ENCODE measurements at places on chromosomes 5 and 9.
A peak's percentile ranks its signal among the peaks of the same experiment; 100 is the strongest.

DNA sequence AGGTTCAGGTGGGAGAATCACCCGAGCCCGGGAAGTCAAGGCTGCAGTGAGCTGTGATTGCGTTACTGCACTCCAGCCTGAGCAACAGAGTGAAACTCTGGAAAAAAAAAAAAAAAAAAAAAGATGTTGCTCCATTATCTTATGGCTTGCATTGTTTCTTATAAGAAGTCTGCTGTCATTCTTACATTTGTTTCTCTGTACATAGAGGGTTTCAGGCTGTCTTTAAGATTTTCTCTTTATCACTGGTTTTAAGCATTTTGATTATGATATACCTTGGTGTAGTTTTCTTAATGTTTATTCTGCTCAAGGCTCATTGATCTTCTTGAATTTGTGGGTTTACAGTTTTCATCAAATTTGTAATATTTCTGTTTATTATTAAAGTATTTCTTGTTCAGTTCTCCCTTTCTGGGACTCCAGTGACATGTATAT is 35.2 kb downstream of the MVB12B start:
- DNase-seq, result no peak

DNA sequence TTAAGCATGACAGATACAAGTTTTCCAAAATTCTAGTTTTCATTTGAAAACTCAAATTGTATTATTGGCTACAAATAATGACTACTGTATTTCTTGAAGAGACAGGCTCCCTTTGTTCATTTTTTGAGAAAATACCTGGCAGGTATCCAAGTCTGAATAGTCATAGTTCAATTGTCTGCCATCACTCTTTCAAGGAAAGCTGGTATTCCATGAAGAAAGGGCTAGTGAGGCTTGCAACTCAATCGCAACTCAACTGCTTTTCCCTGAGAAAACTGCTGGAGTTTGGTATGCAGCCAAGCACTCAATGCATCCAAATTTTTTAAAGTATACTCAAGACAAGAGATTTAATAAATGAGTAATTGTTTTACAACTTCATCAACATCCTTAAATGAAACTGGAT is 61.4 kb upstream of the TRIO start:
- DNase-seq, result no peak

DNA sequence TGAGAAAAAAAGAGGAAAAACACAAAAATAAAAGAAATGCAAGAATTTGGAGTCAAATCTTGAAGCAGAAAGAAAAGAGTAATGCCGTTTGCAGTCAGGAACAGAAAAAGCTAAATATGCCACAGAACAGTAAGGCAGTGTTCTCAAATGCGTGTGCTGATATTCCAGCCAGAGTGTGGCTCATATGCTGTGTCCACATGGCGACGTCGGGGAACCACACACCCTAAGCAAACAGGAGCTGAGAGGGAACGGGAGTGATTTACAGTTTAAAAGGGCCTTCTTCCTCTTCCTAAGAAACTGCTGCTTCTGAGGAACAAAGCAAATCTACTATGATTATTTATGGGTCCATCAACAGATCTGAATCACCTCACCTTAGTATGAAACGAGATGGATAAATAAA is 42.7 kb downstream of the DDX31 start:
- no peak for DNase-seq

GRCh38 chr9:113990975-113991471 is 87.1 kb downstream of the AMBP start:
- no peak for DNase-seq

- DNase-seq, result no peak
Measured at GRCh38 chr5:106089073-106089472, 1581.7 kb downstream of the EFNA5 start.

DNA sequence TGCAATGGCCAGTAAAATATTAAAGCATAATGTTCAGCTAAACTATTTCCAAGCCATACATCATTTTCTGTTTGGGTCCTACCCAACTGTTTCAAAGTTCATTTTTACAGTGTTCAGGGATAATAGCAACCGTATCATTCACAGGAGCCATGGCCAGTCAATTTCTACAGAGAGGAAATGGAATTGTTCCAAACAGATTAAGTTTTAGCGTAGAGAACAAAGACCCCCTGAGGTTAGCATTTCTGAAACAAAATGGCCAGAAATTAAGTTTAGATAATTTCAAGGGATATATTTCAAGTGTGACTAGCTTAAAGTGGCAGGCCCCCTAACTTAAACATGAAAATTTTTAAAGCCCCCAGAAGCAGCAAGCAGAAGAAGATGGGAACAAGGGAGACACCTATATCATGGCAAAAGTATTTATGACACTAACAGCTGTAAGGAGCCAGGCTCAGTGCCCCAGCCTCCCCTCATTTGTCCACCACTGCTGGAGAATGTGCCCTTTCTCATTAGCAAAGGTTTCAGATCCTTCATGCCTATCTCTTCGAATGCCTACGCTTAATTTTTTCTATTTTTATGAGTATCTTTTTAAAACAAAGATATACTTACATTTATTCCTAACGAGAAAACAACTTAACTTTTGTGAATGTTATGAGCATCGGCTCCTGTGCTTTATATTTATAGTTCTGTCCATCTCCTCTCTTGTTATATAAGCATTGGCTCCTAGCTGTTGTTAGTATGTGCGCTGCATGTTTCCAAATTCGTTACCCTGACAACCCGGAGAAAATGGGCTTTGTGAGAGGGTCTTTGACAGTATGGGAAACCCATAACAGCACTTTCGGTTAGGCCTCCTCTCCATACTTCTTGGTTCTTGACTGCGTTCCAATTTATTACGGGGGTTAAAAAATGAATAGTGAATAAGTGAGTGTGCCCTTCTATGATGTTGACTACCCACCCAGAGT is 116.3 kb downstream of the MED27 start:
- DNase-seq, result no peak

DNA sequence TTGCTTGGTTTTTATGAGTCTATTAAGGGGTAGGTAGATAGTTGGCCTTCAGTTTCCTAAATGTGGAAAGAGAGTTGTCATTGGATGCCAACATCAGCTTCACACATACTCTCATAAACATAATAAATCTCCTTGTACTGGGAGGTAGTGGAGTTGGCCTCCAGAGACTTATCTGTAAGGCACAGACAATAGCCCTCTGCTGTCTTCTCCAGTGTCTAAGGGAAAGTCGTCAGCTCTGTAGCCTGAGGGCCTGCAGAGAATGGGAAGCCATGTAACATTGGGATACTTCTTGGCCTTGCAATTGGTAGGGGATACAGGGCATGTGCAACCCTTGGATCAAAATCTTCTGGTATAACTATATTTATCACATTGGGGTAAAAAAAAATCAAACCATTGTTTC is 331.9 kb upstream of the KLF9 start:
- no peak for DNase-seq

DNA sequence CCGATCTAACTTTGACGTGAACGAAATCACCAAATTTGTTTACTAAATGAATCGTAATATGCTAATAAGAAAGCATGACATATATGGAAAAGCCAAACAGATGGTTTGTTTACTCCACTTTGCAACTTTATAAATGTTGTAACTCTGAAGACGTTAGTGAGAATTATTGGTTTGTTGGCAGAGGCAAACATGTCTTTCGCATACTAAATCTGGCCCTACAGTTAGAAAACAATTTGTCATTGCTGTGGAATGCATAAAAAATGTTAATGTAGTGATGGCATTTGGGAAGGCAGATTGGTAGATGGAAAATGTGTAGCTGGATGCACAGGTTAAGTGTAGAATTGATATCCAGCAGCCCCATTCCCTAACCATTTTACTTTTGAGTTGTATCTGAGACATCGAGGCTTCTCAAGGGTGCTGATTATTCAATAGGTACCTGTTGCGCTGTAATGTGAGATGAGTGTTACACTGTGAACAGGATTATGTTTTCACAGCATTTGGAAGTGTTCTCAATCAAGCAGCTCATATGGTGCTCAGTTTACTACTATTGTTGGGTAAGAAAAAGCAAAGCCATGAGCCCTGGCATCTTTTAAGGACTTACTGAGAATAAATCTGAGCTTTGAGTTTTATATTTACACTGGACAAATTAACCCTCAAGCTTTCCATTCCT is 444.8 kb downstream of the BNC2 start:
- DNase-seq, result no peak

GRCh38 chr5:160198841-160199409 is 30.4 kb upstream of the FABP6 start:
- DNase-seq, result no peak

DNA sequence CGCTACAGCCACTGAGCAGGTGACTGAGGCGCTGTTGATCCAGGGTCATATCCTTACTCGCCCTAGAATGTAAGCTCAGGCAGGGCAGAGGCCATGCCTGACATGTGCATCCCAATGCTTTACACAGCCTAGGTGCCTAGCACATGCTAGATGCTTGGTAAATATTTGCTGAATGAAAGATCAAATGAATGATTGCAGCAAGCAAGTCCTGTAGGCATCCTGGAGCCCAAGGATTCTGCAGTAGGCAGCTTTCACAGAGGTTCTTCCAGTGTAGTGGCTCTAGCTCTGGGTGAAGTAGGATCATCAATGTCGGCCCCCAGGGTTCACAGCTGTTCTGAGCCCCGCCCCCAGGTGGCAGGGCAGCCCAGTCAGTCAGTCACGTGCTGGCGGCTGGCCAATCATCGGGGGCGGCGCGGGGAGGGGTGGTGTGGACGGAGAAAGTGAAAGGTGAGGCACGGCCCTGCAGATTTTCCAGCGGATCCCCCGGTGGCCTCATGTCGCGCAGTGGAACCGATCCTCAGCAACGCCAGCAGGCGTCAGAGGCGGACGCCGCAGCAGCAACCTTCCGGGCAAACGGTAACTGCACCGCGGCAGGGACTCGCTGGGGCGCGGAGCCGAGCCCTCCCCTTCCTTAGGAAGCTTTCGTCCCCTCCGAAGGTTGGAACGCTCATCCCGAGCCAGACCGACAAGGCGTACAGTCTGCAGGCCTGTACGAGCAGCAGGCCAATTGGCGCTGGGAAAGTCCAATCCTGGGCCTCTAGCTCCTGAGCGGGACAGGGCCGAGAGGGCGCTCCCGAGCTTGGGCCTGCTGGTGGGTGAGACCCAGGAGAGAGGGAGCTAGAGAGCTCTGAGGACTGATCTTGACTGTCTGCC is at the start of gene GALT:
Gene GALT, plus strand, starts transcription at position 465 of the 873 bp plus-strand sequence. Its CDS starts 30 bp downstream, at position 495.
- peak; percentile 96 for DNase-seq

- DNase-seq, result no peak
Measured at GRCh38 chr5:149320791-149321330, 24.4 kb upstream of the GRPEL2 start.

GRCh38 chr5:139482050-139482889 is at the start of gene STING1:
Gene STING1 (minus strand): TSS chr5:139482758. CDS start chr5:139481704, 1,054 bp downstream.
- no peak for DNase-seq

DNA sequence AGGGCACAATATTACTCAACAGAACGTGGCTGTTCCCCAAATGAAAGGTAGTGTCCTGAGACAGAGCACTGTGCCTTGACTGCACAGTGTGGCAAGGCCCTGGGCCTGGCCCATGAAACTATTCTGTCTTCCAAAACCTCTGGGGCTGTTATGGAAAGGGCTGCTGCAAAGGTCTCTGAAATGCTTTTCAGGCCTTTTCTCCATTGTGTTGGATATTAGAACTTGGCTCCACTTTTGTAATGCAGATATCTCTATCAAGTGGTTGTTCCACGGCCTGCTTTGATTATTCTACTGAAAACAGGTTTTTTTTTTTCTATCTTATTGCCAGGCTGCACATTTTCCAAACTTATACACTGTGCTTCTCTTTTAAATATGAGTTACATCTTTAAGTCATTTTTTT is 777.5 kb upstream of the TYRP1 start:
- DNase-seq, result no peak

DNA sequence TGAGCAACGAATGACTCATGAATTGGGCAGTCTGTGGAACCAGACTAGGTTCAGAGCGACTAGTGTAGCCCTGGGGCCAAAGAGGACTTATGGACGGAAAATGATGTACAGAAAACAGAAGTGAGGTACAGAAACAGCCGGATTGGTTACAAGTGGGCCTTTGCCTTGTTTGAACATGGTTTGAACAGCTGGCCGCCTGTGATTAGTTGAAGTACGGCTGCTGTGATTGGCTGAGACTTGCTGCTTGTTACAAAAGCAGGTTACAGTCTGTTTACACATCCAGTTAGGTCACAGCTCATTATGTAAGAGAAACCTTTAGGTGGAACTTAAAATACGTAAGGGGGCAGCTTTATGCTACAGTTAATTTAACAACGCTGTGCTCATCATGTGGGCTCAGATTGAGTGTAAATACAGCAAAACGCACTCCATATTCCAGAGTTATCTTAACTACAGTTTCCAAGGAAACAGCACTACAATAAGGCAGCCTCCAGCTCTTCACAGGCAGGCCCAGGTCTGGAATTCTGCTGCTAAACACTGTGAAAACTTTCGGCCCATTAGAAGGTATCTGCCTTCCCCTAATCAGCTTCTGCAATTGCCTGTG is 6.5 kb downstream of the AMACR start:
- no peak for DNase-seq

- DNase-seq, result no peak
Measured at GRCh38 chr5:132110930-132111329, 37.3 kb downstream of the CSF2 start.

- DNase-seq, result no peak
Measured at GRCh38 chr9:1554081-1555035, 460.8 kb upstream of the SMARCA2 start.

GRCh38 chr9:134335061-134335460 is 8.8 kb downstream of the RXRA start:
- DNase-seq, result no peak

GRCh38 chr5:32935283-32935682 is 224.2 kb downstream of the NPR3 start:
- DNase-seq, result no peak

DNA sequence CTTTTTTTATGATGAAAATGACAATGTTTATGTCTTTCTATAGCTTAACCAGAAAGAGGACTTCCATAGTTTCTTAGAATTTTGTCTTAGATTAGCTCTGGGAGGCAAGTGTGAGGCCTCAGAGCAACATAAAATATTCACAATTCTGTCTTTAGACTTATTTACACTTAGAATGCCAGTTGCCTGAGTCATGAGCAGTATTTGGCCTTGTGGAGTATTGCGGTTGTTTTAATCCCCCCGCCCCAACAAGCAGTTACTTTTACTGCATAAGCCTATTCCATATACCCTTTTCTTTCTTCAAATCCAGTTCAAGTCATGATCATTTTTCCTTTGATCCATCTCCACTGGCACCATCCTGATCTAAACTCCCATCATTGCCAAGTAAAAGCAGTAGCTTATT is 198.0 kb upstream of the EGFLAM start:
- DNase-seq, result no peak

DNA sequence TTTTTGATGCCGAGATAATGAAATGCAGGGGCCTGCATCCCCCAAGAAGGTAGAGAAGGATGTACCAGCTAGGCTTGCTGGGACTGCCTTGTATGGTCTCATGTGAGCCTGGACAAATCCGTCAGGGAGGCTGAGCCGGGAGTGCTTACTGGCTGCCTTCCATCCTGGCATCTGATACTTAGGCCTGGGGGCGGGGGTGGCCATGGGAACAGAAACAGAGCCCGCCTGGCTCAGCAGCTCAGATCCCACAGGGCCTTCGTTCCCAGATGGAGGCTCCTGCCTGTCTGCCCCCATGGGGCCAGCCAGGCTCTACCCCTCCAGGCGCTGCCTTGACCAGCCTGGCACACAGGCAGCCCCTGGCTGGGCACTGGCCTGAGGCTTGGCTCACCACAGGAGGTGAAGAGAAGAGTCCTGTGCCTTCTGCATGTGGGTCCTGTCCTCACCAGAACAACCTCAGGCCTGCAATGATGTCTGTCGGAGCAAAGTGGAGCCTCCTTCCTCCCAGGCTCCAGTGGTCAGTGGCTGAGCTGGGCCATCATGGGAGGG is 10.5 kb upstream of the SPATA31E1 start:
- DNase-seq, result no peak
